Kasumi-1 (cell line): ENCODE measurements at places on chromosomes 5 and 9.

GRCh38 chr9:86722706-86723075, 224.6 kb downstream of the GAS1 start:
- no peak for DNase-seq

GRCh38 chr9:15144622-15145061, 162.4 kb downstream of the TTC39B start:
- no peak for DNase-seq

- no peak for DNase-seq
Observed at GRCh38 chr5:10303699-10304170, 4.0 kb downstream of the CMBL start.

GRCh38 chr9:113588936-113589335, 125.4 kb downstream of the RGS3 start:
- DNase-seq, result no peak

DNA sequence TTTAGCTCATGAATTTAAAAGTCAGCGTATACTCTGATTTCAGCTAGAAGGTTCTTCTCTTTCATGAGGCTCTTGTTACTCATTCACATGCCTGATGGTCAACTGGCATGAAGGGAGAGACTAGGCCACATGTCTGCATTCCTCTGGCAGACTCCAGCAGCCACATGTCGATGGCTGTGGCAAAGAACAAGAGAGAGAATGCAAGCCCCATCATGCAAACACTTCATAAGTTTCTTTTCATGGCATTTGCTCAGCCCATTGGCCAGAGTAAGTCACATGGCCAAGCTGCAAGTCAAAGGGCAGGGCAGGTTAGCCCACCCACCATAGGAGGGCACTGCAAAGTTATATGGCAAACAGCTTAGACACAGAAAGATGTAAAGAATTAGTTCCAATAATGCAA, 5.4 kb downstream of the KCNV2 start:
- DNase-seq, result no peak

DNA sequence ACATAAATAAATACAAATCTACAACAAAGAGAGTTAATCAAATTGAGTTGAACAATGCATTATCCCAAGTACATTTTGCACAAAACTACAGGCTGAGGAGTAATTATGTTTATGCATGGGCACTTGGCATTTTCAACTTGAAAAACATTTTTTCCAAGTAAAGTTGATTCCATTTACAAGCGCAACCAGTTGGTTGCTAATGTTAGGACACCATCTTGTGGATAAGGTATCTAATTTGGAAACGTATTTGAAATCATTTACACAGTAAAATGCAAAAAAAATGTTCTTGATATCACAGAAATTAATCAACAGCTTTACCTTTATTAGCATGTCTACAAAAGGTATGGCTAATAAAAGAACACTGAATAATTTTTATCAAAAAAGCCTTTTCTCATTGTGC, 18.8 kb downstream of the FTMT start:
- DNase-seq, result peak; percentile 19

- no peak for DNase-seq
Observed at GRCh38 chr9:98374385-98375051, 119.1 kb upstream of the TBC1D2 start.

GRCh38 chr5:73263001-73263710, 90.2 kb downstream of the TMEM174 start:
- no peak for DNase-seq

- DNase-seq, result peak; percentile 5
Observed at GRCh38 chr9:107749787-107750444, 260.3 kb upstream of the KLF4 start.

GRCh38 chr9:2987679-2988078, 143.8 kb upstream of the PUM3 start:
- DNase-seq, result no peak

GRCh38 chr5:137440795-137441194, 58.3 kb downstream of the SPOCK1 start:
- DNase-seq, result no peak

DNA sequence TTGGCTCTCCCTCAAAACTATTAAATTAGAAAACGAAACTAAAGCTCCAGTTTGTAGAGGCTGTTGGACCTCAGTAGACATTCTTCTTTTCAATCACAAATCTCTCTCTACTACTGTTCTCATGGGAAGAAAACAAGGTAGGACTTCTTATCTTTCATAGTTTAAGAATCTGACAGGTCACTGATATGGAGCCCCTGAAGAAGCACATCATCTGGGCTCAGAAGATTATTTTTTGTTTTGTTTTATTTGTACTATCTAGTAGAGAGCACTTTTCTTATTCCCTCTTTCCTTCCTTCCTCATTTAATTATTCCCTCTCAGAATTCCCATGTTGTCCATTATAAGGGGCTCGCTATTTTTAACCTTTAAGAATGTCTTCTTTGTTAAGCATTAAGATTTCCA, 26.3 kb downstream of the STARD4 start:
- DNase-seq, result no peak

- no peak for DNase-seq
Observed at GRCh38 chr9:130982636-130983358, 26.2 kb upstream of the LAMC3 start.

DNA sequence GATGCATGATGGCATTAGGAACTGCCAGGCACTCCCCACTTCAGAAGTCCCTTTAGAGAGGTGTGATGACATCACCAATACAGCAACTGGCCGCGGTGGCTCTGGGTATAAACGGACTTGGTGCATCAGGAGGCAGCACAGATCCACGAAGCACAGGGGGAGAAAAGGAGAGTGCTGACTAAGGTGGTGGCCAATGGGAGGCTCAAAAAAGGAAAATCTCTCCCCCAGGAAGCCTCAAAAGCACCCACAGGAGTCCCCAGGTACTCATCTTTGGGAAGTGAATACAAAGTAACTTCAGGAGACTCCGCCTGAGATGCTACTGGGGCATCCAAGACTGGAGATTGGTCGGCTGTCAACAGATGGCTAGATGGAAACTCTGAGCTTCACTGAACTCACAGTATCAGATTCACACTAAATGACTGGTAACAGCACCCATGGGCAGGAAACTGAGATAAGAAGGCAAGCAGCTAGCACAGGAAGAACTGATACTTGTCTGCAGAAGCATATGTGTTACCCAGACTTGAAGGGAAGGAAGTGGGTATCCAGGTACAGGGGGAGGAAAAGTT, 7.6 kb downstream of the TTC39B start:
- DNase-seq, result no peak

DNA sequence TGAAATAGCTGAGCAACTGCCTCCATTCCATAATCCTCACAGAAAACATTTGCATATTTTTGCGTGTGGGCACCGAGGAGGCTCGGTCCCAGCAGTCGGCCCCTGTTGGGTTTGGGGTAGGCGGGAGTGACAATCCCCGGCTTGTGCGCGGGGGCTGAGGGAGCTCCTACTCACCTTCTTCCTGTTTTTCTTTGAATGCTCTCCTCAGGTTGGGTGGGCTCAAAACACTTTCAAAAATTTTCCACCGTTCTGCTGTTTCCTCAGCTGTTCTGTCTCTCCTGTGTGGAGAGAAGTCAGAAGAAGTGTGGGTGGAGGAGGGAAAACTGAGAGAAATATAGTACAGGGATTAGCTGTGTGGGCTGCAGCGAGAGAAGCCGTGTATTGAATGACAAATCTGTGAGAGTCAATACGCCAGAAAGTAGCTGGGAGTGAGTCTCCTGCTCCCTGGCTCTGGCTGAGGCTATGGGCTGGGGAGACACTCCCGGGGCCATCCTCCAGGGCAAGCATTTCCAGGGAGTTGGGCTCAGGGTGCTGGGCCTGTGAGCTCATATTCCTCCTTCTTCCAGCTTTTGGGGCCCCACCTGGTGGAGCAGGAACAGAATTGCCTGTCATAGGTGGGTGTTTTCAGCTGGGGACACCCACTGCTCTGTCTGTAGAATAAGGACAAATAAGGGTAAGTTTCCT, 84.7 kb downstream of the CMYA5 start:
- DNase-seq, result peak; percentile 35

DNA sequence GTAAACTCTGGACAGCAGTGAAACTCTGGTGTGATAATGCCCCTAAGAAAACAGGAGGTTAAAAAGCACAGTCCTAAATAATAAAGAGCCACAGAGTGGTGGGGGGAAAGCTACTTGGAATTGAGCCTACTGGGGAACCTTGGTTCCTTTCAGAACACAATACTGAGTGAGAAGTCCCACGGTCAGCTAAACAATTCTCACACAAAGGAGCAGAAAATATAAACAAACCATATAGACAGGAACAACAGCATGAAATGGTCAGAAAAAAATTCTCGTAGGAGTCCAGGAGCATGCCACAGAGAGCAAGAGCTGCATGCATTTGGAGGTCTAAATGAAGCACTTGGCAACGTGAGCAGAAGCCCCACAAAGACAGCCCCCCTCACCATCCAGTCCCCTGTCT, 56.0 kb downstream of the TEK start:
- no peak for DNase-seq

GRCh38 chr5:110852053-110852452, 113.2 kb downstream of the SLC25A46 start:
- DNase-seq, result no peak

DNA sequence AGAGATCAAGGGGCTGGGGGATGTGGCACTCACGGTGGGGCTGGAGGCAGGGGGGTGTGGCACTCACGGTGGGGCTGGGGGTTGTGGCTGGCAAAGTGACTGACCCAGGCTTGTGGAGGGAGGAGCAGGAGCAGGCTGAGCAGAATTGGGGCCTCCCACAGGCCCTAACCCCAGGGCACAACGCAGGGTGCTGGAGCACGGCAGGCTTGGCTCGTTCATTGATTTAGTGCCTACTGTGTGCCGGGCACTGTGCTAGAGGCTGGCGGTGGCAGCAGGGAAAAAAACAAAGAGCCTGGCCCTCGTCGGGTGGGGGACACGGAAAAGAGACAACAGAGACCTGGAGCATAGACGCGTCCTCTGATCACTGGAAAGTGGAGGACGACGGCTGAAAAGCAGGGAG, 80.9 kb downstream of the HMCN2 start:
- no peak for DNase-seq

DNA sequence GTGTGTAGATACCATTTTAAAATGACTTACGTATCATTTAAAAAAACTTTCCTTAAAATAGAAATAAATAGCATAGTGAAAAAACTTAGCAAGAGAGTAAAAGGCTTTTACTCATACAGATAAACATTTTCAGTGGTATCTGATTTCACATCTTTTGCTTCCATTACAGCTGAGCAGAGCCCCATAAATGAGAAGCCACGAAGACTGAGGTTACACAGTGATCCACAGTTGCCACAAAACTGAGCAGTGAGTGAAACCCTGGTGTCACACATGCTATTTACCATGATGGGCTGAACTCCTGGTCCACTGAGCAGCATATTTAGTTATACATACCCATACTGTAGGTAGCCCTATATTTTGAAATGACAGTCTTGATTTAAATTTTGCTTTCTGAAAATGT, 401.2 kb downstream of the KIAA0825 start:
- DNase-seq, result no peak

GRCh38 chr5:36270876-36271575, 29.3 kb upstream of the NADK2 start:
- DNase-seq, result no peak

DNA sequence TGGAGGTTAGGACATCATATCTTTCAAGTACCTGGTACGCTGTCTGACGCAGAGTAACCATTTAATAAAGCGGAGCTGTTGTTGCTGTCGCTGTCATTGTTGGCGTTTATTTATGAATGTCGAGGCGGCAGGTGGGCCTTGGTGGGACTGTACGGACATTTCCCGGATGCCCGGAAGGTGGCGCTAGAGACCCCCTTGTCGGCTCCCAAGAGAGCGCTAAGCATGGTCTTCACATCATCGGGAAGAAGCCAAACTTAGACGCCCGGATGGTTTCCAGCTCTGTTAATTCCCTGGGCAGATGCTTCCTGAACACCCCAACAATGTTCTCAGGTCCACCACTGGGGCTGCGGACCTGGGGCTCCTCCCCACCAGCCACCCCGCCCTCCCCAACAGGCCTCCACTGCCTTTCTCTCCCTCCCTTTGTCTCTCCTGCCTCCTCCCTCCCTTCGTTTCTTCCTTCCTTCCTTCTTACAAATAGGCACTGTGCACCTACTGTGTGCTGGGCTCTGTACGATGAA, 54.1 kb downstream of the DUSP1 start:
- DNase-seq, result peak; percentile 72

- peak; percentile 65 for DNase-seq
Observed at GRCh38 chr9:136944212-136944518, 373 bp downstream of the FBXW5 start.

GRCh38 chr5:96388176-96388575, 44.9 kb downstream of the PCSK1 start:
- DNase-seq, result no peak

- DNase-seq, result no peak
Observed at GRCh38 chr5:132471151-132471907, 19.2 kb downstream of the IRF1 start.

DNA sequence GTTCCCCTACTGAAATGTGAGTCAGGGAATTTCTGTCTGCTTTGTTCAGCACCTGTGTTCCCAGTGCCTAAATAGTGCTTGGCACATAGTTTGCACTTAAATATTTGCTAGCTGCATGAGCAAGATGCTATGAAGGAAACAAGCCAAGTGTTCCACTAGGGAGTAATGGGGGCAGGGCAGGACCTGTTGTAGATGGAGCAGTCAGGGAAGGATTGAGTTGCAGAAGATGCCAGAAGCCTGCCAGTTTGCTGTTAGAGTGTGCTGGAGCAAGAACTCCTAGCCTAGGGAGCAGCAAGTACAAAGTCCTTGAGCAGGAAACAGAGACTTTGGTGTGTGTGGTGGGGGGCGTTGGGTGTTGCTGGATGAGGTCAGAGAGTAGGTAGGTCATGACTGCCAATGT, 87.5 kb downstream of the DAB2IP start:
- DNase-seq, result no peak

DNA sequence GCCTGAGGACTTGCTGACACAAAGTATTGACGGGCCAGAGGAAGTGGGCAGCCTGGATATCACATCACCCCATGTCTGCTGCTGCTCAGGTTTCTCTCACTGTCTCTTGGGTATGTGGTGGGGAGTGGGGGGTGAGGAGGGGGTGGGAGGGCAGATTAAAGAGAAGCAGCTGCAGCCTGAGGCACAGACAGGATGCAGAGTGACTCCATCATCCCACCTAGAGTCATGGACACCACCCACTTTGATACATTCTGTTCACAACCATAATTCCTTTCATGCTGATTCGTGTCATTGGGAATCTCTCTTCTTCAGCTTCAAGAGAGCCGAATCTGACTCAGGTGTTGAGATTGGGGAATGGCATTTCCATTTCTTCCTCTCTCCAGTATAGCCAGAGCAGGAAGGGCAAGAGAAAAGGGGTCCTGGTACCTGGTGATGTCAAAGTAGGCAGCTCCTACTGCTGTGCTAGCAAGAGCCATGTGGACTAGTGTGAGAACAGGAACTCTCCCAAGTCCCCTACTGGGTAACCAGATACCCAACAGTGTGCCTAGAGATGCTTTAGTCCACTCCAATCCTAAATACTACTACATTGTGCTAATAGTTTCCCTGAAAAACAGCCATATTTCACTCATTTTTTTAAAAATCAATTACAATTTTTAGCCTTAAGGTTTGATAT, 22.4 kb downstream of the GRAMD2B start:
- DNase-seq, result no peak

GRCh38 chr5:152358861-152359568, 46.1 kb downstream of the NMUR2 start:
- no peak for DNase-seq

GRCh38 chr5:542319-543311, 18.4 kb upstream of the SLC9A3 start:
- DNase-seq, result no peak
